Epithelial cell of prostate (primary cell): ENCODE measurements at places on chromosomes 2 and 18.

DNA sequence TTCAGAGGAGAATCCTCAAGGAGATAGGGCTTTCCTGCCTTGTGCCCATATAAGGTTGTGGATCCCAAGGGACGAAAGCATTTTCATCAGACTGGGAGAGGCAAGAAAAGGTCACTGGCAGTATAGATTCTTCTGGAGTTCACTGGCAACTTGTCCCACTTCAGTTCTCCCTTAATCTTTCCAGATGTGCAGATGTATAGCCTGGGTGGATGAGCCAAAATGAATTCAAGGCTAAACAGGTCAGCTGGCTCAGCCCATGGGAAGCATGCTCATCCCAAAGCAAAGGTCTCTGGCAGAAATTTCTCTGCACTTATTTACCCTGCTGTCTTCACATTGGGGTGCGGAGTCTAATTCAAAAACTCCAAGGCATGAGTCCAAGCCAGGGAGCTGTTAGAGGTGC, 148.9 kb upstream of the TNP1 start:
- no peak for DNase-seq

- DNase-seq: no peak
Observed at GRCh38 chr18:54222922-54223567, 1.4 kb downstream of the MBD2 start.

- no peak for DNase-seq
Observed at GRCh38 chr18:37711766-37712505, 146.3 kb upstream of the CELF4 start.

DNA sequence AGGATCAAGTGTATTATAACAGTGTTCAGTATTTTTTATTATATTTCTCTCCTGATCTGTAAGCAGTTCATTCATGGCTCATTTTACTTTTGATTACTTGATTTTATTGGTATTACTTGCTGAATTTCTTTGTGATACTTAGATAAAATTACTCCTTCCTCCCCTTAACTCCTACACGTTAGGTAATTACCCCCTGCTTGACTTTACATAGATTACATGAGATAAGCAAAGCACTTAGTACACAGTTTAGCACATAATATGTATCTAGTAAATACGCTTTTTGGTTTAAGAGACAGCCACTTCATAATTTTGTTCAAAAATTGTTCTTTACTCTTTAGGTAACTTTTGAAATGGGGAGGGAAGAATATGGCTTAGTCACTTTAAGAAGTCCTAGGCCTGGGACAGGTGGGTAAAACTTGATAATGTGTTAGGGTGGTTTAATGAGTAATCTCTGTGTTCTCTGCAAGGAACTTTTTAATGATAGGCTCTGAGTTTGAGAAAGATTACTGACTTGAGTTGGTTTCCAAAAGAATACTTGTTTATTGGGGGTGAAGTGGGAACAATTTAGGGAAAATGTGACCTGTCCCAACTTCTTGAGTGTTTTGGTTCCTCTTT, 80.9 kb downstream of the NCOA1 start:
- no peak for DNase-seq

DNA sequence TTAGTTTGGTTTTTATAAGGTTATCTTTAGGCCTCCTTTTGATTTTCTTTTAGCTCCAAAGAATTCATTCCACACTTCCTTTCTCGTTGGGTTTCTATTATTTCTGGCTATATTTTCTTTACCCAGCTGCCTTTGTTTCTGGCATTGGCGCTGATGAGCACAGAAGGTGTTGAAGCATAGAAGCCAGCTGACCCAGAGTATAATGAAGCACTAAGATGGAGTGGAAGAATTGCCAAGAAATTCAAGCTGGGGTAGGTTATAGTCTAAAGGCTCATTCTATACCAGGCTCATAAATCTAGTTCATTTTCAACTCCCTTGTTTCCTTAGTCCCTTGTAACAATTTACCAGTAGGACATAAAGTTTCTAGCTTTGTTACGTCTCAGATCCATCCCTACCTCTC, 169.5 kb downstream of the HRH4 start:
- DNase-seq: no peak

DNA sequence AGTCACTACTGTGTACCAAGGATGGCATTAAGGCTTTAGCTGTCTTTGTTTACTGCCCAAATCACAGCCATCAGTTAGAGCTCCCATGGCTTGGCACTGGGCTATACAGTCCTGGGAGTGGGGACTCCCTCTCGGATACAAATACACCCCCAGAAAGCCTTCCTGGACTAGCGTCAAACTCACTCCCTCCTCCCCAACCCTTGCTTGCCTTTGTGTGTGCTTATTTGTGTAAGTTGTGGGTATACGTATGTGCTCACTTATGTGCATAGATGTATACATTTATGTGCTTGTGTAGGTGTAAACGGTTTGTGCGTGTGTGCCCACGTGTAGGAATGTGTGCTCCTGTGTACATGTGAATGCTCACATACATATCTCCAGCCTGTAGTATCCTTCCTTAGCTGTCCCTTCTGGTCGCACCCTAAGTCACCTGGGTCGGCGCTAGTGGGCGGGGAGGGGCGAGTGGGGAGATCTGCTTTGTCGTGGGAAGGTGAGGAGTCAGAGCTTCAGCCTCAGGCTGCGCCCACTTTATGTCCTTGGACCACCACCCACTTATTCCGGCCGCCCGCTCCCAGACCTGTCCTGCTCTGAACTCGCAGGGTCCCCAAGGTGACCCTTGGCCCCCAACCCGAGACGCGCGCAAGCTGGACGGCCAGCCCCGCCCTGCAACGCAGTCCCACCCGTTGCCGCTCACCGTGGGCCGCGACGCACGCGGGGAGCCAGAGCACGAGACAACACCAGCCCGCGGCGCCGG, 461 bp downstream of the PRADC1 start:
- DNase-seq: no peak

GRCh38 chr2:216535454-216535995, 36.9 kb downstream of the RPL37A start:
- no peak for DNase-seq

DNA sequence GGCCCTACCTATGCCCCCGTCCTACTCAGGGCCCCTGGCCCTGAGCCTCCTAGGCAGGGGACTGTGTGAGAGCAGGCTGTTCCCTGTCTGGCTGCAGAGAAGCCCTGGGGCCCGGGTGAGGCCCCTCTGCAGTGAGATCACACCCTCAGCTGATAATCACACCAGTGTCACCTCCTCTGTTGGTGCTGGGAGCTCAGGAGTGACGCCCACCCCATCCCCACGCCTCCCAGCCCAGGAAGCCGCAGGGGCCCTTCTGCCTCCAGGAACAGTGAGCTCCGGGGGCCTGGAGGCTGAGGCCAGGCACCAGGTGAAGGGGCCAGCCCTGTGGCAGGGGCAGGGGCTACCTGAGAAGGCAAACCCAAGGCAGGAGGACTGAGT, 20.0 kb downstream of the KCNIP3 start:
- no peak for DNase-seq

DNA sequence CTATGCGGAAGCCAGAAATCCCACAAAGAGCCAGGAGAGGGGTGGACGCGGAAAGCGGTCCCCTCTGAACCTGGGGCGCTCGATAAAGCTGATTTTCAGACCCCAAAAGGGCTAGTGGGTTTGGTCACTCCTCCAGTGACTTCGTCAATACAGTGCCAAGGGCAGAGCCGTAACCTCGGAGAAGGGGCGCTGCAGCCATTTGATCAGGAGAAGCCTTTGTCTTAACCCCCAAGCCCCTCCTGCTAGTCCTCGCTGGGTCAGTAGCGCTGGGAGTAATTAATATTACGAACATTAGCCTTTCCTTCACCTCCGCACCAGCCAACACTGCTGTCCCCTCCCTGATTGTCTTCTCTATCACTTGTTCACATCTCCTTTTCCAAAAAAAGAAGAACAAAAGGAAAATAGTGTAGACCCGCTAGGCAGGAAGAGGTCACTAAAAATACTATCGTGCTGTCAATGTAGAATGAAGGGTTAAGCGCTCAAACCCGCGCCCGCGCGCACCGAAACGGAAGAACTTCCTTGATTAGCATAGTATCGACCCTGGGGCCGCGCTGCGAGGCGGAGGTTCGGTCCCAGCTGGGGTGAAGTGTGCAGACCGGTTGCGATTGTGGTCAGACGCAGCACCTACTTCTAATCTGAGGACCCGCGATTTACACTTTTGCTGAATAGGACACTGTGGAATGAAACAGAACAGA, 63.2 kb upstream of the MAPRE2 start:
- peak; percentile 8 for DNase-seq

DNA sequence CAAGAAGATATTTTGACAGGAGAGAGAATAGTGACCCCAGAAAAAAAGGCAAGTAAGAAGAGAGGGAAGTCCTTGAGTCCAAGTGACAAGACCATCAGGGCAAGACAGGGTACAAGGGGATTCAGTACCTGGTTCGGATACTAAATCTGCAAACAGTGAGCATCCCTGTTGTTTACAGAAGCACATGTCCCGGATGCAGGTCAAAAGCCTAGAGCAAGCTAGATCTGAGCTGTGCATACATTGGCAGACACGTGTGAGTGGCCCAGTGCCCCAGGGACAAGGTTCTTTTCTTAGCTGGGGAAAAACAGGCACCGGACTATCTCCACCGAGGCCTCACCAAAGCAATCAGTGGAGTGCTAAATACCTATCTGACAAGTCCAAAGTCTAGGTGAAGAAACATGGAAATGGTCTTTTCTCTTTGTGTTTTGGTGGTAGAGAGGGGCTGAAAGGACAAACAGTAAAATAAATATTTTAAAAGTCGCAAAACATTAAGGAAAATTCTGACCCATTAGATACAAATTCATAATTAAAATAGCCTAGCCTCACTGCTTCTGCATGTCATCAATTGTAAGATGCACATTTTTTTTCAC, 165.2 kb downstream of the SUCLG1 start:
- no peak for DNase-seq

GRCh38 chr2:212227755-212228154, 310.8 kb downstream of the ERBB4 start:
- peak; percentile 70 for DNase-seq

GRCh38 chr2:190695739-190696138, 46.9 kb downstream of the NAB1 start:
- DNase-seq: no peak

- DNase-seq: peak; percentile 57
Observed at GRCh38 chr18:59748628-59749360, 51.6 kb upstream of the CCBE1 start.

GRCh38 chr2:206859330-206859739, 80.0 kb upstream of the CPO start:
- DNase-seq: no peak

DNA sequence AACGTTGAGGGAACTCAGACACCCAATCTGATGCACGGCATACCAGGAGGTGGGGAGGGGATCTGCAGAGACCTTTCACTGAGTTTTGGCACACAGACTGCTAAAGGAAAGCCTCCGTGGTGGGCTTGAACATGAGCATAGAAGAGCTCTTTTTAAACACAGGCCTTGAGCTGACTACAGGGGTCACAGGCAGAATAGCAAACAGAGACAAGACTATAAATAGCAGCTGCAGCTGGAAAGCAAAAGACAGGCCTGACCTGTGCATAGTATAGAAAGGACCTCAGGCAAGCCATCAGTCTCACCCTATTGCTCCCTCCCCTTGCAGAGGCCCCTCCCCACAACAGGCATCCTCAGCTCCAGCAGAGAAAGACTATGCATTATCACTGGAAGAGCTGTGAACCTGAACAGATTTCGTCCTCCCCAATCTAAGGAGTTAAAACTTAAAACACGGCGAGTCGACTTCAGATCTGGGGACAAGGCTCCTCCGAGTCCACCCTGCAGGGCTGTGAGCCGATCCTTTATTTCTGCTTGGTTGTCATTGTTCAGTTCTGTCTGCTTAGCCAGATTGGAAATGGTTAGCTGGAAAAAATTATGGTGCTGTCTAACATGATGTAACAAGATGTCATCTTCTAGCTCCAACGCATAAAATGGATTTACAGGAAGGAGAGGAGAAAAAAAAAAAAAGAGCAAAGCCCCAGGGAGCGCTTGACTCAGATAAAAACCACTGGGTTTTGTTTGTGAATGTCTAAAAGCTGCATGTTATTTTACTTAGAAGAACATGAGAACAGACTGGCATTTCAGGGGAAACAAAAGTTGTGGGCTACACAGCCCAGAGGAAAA, 25.2 kb upstream of the LCLAT1 start:
- no peak for DNase-seq

GRCh38 chr18:70246061-70246466, 40.6 kb upstream of the RTTN start:
- no peak for DNase-seq

DNA sequence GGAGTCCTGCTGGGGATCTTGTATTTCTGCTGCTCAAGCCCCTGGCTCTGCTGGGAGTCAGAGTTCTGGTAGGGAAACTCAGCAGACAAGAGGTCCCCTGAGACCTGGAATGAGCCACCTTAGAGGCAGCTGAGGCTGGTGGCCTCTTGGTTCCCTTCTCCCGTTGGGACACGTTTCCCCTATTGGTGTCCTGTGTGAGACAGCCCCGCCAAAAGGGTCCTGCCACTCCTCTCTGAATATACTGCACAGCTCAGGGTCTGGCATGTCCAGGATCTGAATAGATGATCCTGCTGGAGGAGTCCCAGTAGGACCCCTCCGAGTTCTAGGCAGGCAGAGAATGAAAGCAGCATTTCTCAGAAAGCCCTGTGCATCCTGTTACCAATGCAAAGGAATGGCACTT, 2.0 kb upstream of the RALB start:
- no peak for DNase-seq

DNA sequence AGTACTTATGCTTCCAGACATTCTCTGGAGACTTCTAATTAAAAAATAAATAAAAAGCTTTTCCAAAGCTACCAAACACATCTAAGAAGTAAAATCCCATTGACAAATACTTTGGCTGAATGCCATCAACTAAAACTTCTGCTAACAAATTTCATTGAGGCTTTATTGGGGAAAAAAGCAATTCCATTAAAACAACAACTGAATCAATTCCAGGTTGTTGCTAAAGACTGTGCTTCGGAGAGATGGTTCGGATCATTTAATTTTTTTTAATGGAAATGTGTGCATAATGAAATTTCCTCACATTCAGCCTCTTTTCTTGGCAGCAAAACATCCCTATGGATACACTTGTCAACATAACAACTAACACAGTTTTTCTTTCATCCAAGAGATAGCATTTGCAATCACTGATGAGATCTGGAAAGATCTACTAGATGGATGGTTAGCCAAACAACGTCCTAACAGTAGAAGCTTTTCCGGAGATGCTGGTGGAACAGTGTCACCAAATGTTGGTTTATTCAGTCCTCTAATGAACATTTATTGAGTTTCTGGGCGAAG, 446.1 kb upstream of the FAM98A start:
- no peak for DNase-seq

- DNase-seq: no peak
Observed at GRCh38 chr18:35106845-35107148, 65.6 kb downstream of the MAPRE2 start.

DNA sequence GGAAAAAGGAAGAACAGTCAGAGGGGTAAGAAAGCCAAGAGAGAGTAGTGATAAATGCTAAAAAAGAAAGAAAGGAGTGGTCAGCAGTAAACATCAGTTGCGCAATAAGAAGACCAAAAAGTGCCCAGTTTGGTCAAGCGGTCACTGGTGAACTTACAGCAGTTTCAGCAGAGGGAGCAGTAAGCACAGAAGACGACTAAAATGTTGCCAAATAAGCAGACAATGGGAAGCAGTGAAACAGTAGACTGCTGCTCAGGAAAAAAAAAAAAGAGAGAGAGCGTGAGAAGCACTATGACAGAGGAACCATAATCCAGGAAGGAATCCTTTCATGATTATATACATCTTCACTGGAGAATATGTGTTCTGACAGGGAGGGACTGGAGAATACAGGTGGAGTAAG, 45.8 kb downstream of the DNAJC10 start:
- no peak for DNase-seq

- DNase-seq: no peak
Observed at GRCh38 chr2:219707496-219708285, 80.3 kb downstream of the SLC4A3 start.

- no peak for DNase-seq
Observed at GRCh38 chr2:118987886-118988285, 45.9 kb downstream of the MARCO start.
